ENCODE measurements at places on chromosomes 12 and 14.
A peak's percentile ranks its signal among the peaks of the same experiment; 100 is the strongest.

DNA sequence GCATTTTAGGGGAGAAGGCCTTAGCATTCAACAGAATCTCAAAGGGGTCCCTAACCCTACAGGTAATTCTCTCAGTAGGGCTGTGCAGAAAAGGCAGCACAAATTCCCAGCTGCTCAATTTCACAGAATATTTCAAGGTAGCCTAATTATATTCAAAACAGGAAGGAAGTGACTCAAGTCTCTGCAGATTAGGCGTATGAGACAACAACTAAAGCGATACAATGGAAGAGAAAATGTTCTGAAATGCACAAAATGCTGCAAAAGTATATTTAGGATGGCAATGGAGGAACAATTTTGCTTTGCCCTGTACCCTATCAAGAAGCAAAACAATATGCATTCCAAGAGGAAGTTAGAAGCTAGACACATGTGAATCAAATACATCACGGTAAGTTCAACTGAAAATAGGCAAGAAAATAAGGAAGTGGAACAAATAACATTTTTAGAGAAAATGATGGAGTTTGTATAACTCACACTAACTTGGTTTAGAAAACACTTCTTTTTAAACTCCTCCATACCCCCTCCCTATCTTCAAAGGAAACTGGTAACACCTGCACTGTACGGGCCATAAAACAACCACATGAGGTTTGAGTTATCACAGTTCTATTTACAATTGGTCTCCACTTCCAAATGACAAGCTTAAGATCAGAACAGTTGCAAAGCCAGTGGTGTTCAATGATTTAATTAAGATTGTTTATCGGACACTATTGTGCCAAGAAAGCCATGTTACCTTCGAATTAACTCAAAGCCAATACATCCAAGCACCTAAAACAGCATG, 1.6 kb downstream of the GIT2 start:
- DNase-seq, result peak; percentile 67

DNA sequence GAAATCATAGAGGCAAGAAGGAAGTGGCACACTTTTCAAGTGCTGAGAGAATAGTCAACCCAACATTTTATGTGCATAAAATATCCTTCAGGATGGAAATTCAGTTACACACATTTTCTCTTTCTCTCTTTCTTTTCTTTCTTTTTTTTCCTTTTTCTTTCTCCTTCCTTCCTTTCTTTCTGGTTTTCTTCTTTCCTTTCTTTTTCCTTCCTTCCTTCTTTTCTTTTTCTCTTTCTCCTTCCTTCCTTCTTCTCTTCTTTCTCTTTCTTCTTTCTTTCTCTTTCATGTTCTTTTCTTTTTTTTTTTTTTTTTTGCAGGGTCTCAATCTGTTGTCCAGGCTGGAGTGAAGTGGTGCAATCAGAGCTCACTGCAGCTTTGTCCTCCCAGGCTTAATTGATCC, 38.7 kb upstream of the OR5AU1 start:
- DNase-seq, result no peak

GRCh38 chr14:105018414-105018813, 2.5 kb downstream of the CDCA4 start:
- DNase-seq, result no peak

GRCh38 chr14:67532998-67533753, at the start of gene PLEKHH1:
PLEKHH1 (plus strand) TSS chr14:67533290; CDS start chr14:67541868, 8,578 bp downstream.
- DNase-seq, result peak; percentile 51

DNA sequence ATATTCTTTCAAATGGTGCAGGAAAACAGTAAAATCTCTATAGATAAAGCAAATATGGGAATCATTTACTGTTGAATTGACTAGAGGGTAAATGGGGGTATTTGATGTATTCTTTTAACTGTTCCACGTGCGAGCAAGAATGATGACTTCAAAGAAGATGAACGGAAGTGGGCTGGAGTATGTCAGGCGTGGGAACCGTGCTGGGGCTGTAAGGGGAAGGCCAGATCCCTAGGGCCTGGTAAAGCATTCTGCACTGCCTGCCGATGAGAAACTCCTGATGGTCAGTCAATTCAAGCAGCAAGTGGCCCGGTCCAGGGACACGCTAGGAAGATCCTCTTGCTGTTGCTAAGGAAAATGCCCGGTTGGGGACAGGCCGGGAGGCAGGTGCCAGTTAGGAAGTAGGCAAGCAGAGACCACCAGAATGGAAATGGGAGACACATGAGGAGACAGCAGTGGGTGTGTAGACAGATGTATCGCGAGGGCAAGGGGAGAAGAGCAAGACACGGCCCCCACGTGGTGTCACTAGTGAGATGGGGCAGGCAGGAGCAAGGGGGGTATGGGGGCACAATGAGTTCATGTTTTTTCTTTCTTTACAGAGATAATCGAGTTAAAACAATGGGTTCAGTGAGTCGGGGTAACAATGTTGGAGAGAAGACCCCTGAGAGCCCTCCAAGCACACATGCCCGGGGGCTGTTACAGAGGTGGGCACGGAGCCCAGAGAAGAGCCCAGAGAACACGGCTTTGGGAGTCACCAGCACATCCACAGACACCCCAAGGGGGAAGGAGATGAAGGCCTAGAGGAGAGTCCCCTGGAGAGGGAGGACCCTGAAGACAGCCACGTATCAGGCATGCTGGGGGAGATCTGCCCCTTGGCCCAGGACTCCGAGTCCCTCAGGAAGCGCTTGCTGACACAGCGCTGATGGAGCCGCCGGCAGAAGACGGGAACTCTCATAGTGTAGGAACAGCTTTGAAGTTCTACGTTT, 37.2 kb downstream of the FBXO21 start:
- DNase-seq, result peak; percentile 21

- no peak for DNase-seq
Measured at GRCh38 chr12:3020399-3020798, 56.8 kb upstream of the TSPAN9 start.

DNA sequence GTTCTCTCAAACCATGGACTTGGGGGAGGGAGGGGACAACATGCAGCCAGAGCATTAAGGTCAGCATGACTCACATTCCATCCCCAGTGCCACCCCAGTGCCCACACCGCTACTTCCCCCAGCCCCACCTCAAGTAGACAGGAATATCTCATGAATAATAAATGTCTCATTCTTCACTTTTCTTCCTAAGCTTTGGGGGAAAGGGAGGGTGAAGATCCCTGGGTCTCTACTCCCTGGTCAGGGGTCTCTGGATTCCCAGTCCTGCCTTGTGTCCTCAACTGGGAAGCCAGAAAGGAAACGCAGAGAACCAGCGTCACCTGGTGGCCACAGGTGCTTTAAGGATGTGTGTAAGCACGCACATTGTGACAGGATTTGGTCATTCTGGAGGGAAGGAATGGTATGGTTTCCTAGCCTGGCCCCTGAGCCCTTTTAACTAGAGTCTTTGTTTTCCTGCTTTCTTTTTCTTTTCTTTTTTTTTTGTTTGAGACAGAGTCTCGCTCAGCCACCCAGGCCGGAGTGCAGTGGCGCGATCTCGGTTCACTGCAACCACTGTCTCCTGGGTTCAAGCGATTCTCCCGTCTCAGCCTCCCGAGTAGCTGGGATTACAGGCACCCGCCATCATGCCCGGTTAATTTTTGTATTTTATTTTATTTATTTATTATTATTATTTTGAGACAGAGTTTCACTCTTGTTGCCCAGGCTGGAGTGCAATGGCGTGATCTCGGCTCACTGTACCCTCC, 3.4 kb downstream of the GPR84 start:
- DNase-seq, result peak; percentile 52

GRCh38 chr12:62259631-62259992, 592 bp upstream of the USP15 start:
- no peak for DNase-seq

DNA sequence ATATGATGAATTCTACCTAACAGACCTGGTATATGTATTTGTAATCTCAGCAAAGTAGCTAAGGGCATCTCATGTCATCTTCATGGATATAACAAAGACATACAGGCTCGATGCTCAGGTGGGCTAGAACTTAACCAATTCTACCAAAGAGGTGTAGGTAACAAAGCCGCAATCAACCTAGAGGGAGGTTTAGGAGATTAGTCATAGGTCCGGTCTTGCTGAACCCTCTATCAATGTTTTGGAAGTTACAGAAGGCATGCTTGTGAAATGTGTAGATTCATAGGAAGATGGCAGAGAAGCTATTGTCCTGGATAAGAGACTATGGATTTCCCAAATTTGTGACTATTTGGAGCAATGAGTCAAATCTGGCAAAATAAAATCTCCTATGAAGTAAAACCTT, 42.6 kb upstream of the SYCP3 start:
- DNase-seq, result no peak

DNA sequence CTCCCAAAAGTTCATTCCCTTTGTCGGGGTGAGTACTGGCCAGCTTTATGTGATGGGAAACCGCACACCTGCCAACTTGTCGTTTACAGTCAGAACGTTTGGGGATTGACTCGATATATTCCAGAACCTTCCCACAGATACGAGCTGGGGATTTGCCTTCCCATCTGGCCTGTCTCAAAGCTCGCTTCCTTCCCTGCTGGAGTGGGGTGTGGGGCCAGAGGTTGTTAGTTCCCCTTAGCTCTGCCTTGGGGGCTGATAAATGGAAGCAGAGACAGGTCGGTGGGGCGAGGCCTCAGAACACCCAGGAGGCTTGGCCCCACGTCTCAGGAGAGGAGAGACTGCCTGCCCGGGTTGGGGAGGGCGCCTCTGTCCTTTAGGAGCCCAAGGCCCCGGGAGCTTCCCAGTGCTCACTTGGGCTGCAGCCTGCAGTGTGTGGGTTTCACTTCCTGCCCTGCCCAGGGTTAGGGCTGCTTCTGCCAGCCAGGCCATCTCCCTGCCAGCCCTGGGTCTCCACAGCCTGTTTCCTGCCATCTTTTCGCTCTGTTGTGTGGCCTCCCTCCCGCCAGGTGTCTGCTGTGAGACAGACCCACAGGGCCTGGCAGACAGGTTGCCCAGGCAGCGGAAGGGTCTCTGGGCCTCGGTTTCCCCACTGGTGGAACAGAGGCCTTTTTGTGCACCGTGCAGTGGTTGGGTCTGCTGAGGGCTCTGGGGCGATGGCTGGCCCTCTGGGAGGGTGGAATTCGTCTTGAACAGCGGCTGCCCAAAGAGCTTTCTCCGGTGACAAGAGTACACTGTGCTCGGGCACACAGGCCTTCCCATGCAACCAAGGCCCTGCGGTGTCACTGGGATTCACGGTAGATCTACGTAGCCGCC, 8.1 kb upstream of the TEX22 start:
- peak; percentile 52 for DNase-seq
